Articular chondrocyte of knee joint (primary cell): ENCODE measurements at places on chromosomes 1 and 21. TPM values are rescaled to one million over a fixed set of nuclear protein-coding genes. Genes with fewer than 3 reads are reported as not detected.

The RGS1 gene
- 0.43 TPM in 1 of 2 replicates, not detected in the other for total RNA-seq

The PGBD5 gene
- total RNA-seq, result 0.39 and 0.54 TPM in 2 replicates

The MCOLN3 gene
- total RNA-seq, result 7.8 and 13.7 TPM in 2 replicates

The AK5 gene
- total RNA-seq, result 0.65 and 1.9 TPM in 2 replicates

The COL11A1 gene
- 44.3 and 156 TPM in 2 replicates for total RNA-seq

The A3GALT2 gene
- total RNA-seq, result not detected in 2 replicates
